ENCODE measurements at places on chromosomes 3 and 15.

- no peak for DNase-seq
Observed at GRCh38 chr15:61556037-61556648, 327.0 kb upstream of the RORA start.

DNA sequence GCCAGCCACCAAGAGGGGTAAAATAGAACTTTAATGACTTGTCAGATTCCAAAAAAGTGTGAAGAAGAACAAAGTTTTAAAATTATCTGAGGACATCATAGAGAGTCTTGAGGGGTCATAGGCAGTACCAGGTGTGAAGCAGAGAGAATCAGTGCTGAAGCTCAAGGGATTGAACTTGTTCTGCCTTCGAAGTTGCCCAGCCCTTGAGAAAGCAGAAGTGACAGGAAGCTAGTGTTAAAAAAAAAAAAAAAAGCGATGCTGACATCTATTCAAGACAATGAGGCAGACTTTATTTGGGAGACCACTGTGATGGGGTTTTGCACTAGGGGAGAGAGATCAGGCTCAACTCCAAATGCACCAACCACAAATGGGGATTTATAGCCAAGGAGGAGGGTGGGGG, 21.8 kb downstream of the FBXO22 start:
- DNase-seq, result no peak

DNA sequence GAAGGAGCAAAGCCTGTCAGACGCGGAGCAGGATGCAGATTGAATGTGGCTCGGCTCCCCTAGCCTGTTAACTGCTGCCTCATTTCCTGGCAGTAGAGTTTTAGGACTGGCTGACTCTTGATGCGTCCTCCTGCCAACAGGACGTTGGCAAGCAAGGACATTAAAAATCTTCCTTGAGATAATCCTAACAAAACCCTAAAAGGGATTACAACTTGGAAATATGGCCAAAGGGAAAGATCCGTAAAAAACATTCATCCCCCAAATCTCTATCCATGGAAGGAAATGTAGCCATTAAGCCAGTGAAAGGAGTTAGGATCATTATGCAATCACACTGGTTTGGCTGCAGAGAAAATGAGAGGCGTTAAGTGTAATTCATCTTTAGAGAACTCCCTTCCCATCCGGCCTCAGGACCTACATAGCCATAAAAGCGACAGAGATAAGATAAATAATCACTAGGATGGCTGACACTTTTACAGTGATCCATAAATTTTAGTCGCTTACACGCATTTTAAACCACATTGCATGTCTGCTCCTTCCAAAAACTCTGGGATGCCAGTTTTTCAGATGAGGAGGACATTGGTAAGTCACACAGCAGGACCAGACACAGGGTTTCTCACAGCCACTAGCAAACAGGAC, 44.5 kb upstream of the C3orf80 start:
- no peak for DNase-seq

DNA sequence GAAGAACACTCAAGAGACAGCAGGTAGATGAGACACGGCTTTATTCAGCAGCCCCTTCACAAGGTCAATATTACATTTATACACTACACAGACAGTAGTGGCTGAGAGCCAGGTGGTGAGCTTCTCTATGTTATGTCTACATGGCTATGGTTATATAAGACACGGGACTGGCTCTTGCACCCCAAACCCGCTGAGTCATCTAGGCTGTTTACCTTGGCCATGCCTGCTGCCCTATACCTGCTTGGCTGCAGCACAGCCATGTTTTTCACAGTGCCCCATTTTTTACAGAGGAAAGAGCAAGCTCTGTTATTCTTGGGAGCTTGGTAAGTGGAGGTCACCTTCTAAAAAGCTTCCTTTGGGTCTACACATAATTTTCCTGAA, 231.6 kb downstream of the IGSF11 start:
- no peak for DNase-seq

GRCh38 chr3:22122567-22122966, 371.6 kb upstream of the ZNF385D start:
- no peak for DNase-seq

GRCh38 chr15:26504009-26504408, 268.9 kb downstream of the GABRB3 start:
- no peak for DNase-seq

DNA sequence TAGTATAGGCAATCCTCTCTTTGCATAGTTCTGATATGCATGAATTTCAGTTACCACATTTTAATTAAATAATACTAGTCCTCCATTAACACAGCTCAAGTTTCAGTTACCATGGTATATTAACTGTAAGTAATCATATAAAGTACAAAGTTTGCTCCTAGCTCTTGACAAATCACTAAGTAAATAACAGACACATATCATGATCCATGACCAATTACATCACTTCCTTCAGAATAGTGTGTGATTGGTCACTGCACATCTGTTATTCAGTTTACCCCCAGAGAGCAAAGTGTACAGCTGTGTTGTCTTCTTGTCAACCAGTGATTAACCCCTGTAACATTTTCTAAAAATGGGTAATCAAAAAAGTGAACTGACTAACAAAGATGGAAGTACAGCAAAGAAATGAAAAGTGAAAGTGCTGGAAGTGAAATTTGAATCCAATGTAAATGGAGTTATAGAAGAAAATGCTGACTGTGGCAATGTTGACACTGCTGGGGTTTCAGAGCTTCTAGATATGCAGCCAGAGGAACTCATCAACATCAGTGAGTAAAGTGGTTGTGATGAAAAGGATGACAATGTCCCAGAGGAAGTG, 30.2 kb upstream of the LEKR1 start:
- no peak for DNase-seq

DNA sequence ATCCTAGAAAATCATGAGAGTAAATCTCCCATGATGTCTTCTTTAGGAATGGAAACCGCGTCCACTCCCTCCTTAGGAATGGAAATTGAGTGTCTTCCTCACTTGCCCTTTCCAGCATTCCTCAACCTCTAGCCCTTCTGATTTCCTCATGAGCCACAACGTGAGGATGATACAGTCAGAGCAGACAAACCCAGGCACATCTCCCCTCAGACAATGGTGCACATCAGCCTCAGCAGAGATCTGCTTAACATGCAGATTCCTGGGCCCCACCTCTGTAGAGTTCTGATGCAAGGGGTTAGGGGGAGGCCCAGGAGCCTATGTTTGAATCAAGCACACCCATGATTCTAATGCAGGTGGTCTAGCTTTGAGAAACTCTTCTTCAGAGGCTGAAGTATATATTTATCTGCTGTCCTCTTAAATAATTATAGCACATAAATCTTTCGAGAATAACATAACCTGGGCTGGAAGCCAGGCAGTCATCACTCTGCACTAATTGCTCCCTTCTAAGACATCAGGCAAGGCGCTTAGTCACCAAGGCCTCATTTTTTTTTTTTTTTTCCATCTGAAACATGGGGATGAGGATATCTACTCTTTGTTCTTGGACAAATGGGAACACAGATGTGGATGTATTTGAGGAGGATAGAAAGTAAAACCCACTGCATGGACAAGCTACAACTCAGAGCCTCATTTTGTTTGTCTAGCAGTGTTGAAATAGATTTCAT, 81.7 kb downstream of the PRICKLE2 start:
- DNase-seq, result no peak

- peak; percentile 61 for DNase-seq
Observed at GRCh38 chr3:16399473-16399872, 114.0 kb downstream of the RFTN1 start.

DNA sequence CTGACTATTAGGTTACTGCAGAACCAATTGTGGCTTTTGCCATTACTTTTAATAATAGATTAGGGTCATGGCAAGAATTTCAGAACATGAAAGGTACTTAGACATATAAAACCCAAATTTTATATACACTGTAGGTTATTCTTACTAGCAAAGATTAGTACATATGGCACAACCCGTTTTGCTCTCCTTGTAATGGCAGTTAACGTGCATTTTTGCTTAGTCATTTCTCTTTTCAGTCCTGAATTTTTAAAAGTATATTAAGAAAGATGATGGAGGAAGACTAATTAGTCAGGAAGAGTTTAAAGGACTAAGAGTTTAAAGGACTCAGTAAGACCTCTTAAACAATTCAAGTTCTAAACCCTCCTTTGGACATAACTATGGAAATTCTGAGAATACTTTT, 114.0 kb downstream of the PEAK1 start:
- DNase-seq, result no peak

DNA sequence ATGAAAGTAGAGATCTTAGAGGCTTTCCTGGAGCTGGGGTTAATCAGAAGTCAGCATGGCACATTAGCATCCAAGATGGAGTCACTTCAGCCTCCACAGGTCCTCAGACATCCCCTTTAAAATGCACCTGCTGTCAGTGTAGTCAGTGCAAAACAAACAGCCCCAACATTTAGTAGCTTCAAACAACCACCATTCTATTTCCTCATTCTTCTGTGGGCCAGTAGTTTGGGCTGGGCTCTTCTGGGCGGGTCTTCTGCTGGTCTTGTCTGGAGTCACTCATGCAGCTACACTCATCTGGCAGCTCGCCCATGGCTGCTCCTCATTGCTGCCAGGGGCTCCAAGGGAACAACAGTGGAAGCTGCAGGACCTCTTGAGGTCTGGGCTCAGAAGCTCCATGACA, 99.9 kb downstream of the TLE3 start:
- peak; percentile 73 for DNase-seq

DNA sequence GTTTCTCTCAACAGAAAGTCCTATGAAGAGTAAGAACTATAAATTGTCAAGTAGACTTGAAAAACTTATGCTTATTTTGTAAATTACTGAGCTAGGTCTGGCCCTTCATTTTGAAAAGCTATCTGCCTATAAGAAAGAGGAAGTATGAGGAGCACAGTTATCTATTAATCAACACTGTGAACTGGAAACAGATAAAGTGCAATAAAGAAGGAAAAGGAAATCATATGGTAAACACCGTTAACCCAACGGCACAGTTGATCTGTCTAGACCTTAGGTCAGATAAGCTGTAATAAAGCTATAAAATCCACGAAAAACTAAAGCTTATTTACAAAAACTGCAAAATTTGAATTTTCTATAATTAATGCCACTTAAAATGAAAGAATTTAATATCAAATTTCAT, 242.5 kb downstream of the ZBTB20 start:
- no peak for DNase-seq

GRCh38 chr3:112640930-112641801, at the start of gene CCDC80:
CCDC80 (minus strand) TSS chr3:112641143; CDS start chr3:112639905, 1,238 bp downstream.
- DNase-seq, result no peak

GRCh38 chr15:94327356-94327936, 96.1 kb downstream of the MCTP2 start:
- DNase-seq, result no peak

DNA sequence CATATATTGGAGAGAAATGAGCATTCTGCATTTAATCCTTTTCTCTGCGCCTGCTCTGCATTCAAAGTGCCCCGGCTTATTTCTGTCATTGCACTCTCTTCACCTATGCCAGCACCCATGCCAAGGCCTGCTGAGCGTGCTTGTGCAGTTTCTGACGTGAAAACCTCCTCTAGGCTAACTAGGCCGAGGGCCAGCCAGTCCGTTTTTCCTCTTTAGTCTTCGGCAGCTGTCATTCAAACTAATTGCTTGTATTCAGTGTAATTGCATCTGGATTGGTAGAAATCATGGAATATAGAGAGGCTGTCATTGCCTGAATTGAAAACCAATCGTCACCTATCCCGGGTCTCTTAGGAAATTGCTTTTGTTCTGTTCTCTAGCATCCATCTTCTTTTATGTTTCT, 94.0 kb downstream of the ARPP21 start:
- no peak for DNase-seq

DNA sequence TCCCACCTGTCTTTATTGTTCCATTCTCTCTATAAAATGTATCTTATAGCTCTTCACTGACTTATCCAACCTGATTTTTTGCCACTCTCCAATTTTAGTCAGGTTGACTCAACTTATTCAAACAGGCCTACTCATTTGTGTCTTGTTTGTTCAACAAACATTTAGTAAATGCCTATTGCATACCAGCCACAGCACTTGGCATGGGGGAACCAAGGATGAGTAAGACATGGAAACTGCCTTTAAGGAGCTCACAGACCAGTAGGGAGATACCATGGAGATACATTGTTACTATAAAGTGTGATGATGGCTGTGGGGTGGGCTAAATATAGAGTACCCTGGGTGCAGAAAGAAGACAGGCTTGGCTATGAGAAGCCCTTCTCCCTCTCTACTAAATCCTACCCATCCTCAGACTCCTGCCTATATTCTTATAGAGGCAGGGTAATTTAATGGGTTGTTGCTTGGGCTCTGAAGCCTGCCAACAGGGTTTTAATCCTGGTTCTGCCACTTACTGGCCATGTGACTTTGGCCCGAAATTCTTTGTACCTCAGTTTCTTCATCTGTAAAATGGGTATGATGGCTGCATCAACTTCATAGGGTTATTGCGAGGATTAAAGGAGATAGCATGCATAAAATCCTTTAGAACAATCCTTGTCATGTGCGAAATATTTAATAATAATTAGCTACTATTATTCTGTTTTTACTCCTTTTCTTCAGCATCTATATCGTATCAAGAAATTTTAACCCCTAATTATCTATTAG, 348.5 kb upstream of the UMPS start:
- no peak for DNase-seq

- DNase-seq, result no peak
Observed at GRCh38 chr3:111616417-111617105, 21.4 kb upstream of the ZBED2 start.

DNA sequence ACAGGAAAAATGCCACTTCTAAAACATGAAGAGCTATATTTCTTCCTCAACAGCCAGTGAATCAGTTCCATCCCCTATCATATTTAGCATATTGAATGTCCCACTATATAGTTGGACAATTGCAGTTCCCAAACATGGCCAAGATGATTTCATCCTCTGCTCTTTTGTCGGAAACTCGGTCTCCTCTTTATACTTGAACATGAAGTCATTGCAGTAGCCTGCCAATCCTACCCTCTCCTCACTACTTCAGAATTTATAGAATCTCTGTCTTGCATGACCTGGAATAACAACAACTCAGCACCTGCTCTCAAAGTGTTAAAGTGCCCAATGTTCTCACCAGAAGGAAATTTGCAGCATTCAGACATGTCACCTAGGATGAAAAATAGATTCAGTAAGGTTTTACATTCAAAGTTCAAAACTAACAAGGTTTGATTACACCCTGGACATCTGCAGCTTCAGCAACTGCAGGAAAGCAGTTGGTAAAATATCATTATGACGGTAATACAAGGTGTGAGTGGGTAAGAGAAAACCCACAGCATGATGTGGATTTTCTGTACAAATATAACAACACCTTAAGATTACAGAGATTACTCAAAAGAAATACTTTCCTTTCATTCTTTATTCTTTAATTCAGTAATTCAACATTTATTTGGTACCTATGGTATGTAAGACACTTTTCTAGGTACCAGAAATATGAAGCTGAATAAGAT, 52.5 kb downstream of the TP63 start:
- no peak for DNase-seq

GRCh38 chr3:12180218-12180617, 21.5 kb upstream of the TIMP4 start:
- DNase-seq, result peak; percentile 78

GRCh38 chr3:163508206-163508605, 1570.1 kb downstream of the SI start:
- DNase-seq, result no peak

- no peak for DNase-seq
Observed at GRCh38 chr15:90871139-90871715, 2.8 kb downstream of the FURIN start.

DNA sequence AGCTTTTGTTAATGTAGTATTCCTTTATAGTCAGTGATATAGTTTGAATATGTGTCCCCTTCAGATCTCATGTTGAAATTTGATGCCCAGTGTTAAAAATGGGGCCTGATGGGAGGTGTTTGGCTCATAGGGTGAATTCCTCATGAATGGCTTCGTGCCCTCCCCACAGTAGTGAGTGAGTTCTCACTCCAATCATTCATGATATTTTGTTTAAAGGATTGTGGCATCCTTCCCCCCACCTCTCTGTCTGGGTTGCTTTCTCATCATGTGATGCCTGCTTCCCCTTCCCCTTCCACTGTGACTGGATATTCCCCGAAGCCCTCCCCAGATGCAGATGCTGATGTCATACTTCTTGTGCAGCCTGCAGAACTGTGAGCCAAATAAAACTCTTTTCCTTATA, 649.8 kb upstream of the NR2F2 start:
- DNase-seq, result no peak
